Activated CD4-positive, CD25-positive, alpha-beta regulatory T cell treated with anti-CD3 and anti-CD28 coated beads, Interleukin-2, amount 50 U/mL, for 16 hours (primary cell): ENCODE measurements at places on chromosomes 2 and 18.

DNA sequence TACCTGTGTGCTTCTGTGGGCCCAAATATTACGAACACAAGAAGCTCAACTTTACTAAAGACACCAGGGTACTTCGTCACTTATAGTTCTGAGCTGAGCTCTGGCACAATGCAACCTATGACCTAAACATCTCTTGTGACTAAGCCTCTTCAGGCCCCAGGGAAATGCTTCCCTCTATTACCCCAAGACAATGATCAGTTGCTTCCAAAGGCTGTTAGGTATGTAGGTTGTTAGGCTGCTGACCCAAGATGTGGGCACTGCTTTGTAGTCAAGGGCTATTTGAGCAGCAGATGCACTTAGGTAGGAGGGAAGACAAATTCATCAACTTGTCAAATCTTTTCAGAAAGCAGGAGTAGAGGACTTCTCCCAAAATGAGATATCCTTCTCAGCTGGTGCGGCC lies 640.1 kb downstream of the EPHA4 start:
- DNase-seq: no peak

GRCh38 chr2:38498045-38498481 lies 104.7 kb downstream of the HNRNPLL start:
- no peak for DNase-seq

GRCh38 chr2:62313449-62314227 lies 117.7 kb downstream of the B3GNT2 start:
- no peak for DNase-seq

DNA sequence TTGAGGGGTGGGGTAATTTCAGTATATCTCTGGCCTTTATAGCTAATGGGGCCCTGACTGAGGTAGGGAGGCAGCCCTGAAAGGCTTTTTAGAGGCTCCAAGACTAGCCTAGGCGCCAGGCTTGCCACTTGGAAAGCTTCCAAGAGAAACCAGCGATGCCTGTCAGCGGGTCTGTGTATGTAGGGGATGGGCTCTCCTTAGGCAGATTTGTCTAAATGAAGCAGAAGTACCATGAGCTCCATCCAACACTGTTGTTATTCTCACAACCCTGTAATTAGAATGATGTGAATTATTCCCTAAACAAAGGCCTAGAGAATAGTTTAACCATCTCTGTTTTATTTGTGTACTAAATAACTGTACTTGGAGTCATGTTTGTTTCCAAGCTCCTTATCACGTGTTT lies 138.1 kb downstream of the B3GNT2 start:
- no peak for DNase-seq

DNA sequence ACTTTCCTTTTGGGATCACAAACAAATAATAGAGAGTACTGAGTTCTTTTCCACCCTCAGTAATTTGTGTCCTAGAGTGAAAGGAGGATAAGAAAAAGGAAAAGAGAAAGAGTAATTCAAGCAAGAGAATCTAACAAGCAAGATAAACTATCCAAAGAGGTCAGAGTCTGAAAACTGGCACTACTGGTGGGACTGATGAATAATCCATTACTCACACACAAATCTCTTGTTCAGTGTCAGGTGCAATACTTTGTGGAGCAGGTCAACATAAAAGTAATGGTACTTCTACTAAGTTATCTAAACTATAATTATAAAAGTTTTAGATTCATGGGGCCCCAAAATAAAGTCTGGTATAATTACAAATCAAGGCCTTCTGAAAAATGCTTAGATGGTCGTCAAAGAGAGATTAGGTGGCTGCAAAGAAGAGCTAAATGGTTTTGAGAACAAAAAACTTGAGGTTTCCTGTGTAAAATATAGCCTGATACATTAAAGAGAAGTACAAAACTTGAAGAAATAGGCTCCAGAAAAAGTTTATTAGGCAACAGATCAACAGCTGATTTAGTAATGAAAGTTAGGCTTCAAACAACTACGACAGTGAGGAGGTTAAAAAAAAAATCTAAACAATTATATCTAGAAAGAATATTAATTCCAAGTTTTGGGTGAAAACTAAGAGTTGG lies 109.4 kb downstream of the BAZ2B start:
- DNase-seq: no peak

- DNase-seq: no peak
These were observed 394.9 kb downstream of the ARHGAP15 start for GRCh38 chr2:143524119-143524553.

DNA sequence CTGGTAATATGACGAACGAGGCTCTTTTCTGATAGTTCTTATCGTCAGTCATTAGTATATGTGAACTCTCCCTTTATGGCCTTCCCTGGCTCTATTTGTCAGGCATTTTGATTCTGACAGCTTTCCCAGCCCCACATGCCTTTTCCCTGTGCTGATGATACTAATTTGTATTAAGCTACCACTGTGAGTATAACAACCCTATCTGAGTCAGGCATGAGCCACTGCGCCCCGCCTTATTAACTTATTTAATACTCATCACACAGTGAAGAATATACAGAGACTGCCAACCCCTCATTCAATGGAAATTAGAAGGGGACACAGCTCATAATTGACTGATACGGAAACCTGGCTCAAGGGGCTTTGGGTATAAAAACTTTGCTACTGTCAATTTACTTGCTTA lies 140.0 kb downstream of the NETO1 start:
- no peak for DNase-seq

DNA sequence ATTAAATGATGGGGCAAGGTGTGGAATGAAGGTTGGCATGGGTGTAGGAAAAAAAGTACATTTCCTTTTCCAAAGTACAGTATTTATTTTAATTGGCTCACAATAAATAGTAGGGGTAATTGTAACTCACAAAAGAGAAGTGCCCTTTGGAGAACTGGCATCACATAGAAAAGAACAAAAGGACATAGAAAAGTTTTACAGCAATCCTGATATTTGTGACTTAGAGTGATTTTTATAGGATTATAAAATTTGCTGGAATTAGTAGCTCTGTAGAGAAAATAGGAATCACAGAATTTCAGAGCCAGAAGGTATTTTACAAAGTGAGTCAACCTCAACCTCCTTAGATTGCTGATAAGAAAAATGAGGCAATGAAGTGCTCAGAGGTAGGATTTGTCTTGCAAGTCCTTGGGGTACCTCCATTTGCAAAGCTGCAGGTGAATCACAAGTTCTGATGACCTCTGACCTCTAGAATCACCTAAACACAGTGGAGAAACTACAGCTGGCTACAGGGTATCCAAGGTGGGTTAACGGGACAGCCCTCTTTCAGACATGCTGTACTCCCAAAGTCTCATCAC lies 133.6 kb downstream of the SOCS6 start:
- DNase-seq: no peak
